A673 (cell line): ENCODE measurements at places on chromosomes 7 and 10.

DNA sequence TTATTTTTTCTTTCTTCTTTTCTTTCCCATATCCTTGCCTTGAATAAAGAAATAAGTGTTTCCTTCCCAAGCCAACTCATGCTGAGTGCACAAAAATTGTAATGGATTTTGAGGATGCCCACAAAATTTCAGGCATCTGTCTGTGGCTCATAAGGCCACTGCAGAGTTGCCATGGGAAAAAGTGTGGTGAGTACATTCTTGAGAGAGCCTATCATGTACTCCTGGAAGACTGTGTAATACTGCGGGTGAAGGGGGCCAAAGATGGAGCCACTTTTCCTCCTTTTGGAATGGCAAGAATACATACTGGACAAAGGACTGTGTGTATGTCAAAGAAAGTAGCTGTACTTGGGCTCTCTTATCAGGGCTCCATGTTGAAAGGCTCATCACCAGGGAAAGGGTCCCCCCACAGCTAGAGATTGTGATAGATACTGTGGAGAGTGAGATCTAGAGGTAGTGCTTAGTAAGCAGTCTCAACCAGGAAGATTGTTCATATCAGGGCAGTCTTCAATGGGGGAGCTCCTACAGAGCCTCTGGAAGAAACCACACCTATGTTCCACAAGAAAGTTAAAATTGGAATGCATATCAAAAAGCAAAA lies 341.6 kb upstream of the KCND2 start:
- DNase-seq = no peak

- no peak for DNase-seq
Observed at GRCh38 chr7:70668606-70669358, 463.2 kb upstream of the GALNT17 start.

DNA sequence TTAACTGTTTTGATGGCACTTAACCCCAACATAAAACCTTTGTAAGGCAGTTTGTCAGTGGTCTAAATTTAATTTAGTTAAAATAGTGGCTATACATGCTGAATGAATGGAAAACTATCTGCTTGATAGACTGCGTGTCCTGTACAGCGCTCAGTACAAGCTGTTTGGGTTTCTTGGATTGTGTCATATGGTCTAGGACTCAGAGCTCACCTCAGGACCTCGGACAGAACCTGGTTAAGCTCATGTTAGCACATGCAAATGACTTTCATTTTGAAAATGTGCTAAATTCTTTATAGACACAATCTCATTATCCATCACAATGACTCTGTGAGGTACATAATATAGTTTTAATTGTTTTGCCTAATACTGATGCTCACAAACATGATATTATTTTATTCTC lies 55.7 kb upstream of the RELN start:
- no peak for DNase-seq

DNA sequence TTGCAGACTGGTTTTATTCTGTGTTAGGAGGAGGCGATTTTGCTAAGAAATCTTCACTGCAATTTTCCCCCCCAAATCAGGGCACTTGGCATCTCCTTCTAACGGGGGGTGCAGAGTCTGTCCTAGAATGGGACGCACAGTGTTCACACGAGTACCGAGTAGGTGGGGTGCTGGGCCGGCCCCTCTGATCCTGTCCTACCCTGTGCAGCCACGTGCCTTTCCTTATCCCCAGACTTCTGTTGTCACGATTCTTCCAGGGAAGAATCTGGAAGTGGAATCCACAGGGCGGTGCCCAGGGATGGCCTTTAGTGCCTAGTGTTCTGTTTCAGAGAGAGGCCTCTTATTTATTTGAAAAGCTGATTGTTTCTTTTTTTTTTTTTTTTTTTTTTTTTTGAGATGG lies 16.4 kb downstream of the CUX1 start:
- no peak for DNase-seq

DNA sequence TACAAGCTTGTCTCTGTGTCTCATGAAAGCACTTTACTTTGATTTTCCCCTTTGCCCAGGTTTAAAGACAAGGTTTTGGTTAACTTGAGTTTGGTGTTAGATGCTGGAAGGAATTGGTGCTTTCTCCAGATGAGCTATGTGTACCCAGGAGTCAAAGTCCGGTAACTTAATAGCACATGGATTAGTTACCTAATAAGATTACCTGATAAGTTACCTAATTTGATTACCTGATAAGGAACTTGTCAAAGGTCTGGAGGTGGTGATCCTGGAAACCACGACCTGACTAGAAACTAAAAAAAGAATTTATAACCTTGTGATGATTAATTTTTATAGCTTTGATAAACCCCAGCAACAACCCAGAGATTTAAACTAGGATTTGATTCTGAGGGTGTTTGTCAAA lies 269.9 kb upstream of the CACNA2D1 start:
- no peak for DNase-seq

- DNase-seq = peak; percentile 9
Observed at GRCh38 chr7:151506901-151507382, 12.8 kb downstream of the RHEB start.

GRCh38 chr10:44352316-44353127 lies 32.4 kb downstream of the CXCL12 start:
- no peak for DNase-seq

DNA sequence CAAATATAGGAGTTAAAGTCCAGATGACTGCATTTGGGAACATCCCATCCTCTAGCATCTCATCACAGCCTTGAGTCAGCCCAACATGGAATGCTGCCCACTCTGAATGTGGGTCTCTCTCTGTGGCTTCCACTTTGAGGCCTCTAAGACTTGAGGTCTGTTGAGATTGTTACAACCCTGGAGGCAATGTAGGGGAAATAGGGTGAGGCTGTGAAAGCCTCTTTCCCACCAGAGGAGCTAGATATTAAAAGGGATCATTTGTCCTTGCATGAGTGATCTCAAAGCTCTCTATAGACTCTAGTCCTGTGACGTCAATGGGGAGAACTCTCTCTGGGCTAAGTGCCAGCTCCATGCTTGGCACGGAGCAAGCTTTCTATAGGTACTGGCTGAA lies 6.4 kb upstream of the GOLGA7B start:
- peak; percentile 33 for DNase-seq

DNA sequence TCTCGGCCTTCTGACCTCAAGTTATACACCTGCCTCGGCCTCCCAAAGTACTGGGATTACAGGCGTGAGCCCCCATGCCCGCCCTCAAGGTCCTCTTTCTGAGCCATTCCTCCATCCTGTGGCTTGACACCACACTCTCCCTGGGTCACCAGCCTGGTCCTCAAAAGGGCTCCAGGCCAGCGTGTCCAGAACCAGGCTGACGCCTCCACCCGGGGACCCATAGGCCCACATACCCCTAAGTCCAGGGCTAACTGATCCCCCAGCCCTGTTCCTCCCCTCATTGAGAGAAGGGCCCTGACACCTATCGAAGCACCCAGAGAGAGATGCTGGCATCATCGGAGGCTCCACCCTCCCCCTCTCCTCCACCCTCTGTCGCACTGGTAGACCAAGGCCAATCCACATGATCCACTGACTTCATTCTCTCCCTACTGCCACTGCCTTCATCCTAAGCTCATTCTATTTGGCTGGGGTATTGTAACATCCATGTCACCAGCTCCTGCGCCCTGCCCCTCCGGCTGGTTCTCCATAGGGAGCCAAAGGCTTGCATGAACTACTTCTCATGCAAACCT lies 46.7 kb downstream of the TMEM270 start:
- no peak for DNase-seq

GRCh38 chr7:125122173-125122572 lies 192.5 kb upstream of the POT1 start:
- DNase-seq = no peak

- no peak for DNase-seq
Observed at GRCh38 chr10:31058795-31059703, 27.4 kb upstream of the ZNF438 start.

DNA sequence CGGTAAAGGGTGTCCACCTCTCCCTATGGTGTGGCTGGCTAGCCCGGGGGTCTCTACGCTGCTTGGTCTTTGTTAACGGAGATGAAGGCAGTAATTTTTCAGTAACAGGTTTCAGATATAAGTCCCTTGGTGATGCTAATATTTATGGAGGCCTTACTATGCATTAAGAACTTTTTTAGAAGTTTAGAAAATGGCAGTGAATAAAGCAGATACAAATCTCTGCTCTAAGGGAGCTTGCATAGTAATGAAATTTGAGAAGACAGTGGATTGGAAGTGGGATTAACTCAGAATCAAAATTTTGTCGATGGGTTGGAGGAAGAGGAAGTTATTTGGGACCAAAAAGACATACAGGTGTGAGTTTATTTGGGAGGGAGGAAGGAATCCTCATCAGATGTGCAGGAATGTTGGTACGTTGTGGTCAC lies 445 bp downstream of the SSBP1 start:
- no peak for DNase-seq

- DNase-seq = peak; percentile 5
Observed at GRCh38 chr10:118342638-118343020, 505 bp upstream of the FAM204A start.

GRCh38 chr7:26584326-26584725 lies 280.1 kb downstream of the SKAP2 start:
- no peak for DNase-seq

DNA sequence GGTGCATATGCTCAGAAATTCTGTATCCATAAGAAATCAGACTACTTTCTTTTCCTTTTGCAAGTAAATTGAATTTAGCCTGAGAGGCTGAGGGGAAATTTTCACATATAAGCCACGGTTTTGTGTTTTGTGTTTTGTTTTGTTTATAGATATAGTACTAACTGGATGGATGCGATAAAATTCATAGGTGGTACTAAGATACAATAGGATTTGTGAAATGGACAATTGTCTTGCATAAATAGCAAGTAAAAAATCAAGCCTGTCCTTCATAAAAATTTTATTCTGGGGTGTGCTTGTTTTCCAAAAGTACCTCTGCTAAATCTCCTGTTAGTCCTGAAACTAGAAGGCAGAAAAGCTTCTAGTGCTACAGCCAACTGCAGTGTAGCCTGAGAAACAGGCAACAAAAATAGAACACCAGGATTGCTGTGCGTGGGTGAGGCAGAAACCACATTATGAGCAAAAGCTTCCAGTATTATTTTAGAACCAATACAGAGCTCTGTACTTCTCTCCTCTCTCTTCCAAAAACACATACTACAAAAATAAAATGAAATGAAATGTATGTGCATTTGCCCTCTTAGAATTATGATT lies 634 bp upstream of the HDAC9 start:
- peak; percentile 40 for DNase-seq

- DNase-seq = no peak
Observed at GRCh38 chr10:29522918-29523317, 111.9 kb downstream of the SVIL start.

GRCh38 chr10:70921285-70921684 lies 32.9 kb upstream of the PCBD1 start:
- peak; percentile 17 for DNase-seq

DNA sequence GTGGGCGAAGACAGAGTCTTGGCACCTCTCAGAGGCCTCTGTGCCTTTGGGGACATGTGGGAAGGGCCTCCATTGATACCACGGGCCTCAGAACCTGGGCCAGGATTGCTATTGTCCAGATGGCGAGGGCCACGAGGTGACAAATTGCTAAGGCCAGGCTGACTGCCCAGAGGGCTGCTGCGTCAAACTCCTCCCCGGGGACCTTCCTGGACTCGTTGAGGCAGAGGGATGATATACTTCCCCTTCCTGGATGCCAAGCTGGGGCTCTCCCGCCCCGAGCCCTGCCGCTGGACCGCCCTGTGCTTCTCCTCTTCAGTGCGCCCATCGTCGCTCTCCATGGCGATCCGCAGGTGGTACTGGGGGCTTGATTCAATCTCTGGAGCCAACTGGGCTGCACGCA lies 58.9 kb downstream of the LRRC72 start:
- no peak for DNase-seq

DNA sequence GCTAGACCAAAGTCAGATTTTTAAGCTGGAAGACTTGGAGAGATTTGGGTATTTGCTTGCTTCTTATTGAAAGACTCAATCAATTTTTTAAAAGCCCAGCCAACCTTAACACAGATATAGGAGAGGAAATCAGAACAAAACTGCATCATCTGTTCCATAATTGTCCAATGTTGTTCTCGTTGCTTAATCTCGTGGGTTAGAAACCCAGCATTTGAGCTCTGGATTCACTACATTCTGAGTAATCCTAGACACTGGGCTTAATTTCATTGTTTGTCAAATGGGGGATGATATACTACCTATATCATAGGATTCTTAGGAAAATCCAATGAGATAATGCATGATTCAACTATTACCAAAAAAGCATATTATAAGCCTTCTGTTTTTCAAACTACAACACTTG lies 48.9 kb downstream of the CALD1 start:
- DNase-seq = no peak

DNA sequence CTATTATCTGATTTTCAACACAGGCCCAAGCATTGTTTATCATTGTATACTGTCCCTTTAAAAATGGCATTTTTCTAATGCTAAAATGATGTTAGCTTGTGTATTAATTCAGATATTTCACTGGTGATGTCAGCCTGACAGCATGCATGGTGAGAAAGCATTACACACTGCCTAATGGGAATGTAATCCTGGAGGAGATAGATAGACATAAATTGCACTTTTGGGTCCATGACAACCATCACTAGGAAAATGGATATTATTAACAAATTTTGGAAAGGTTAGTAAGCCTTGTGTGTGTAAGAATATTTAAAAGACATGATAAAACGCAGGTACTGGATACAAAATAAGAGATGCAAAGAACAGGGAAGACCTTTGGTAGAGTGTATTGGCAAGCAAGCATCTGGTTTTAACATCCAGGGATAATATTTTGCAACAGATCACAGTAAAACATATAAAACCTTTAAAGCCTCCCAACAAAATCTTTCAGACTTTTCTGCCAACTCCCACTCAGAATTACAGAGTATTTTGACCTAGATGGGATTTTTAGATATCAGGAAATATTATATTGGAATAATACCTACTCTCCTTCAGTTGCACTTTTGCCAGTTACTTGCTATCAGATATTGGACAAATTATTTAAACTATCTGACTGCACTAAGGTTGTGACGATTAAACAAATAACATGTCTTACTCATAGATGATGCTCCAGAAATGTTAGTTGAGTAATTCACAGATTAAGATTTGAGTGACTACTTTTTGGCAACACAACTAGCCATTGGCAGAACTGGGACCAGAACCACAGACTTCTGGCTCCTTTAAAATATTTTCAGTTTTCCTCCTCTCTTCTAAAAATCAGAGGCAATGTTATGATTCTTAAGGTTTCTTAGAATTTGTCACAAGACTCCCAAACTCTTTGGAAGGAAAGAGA lies 291.6 kb upstream of the SEMA3C start:
- peak; percentile 29 for DNase-seq

GRCh38 chr10:113125612-113126011 lies 175.6 kb downstream of the TCF7L2 start:
- no peak for DNase-seq

DNA sequence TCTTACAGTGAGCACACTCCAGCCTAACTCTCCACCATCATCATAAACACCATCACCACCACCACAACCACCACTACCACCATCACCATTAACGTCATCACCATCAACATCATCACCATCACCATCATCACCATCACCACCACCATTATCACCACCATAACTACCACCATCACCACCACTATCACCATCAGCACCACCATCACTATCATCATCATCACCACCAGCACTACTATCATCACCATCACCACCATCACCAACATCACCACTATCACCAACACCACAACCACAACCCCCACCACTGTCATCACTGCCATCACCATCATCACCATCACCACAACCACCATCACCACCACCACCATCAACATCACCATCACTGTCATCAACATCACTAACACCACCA lies 279.0 kb upstream of the TCERG1L start:
- no peak for DNase-seq
